Psoas muscle (tissue), 8 donors: ENCODE measurements at places on chromosomes 1 and 21. TPM values are rescaled to one million over a fixed set of nuclear protein-coding genes. Genes with fewer than 3 reads are reported as not detected.

DNA sequence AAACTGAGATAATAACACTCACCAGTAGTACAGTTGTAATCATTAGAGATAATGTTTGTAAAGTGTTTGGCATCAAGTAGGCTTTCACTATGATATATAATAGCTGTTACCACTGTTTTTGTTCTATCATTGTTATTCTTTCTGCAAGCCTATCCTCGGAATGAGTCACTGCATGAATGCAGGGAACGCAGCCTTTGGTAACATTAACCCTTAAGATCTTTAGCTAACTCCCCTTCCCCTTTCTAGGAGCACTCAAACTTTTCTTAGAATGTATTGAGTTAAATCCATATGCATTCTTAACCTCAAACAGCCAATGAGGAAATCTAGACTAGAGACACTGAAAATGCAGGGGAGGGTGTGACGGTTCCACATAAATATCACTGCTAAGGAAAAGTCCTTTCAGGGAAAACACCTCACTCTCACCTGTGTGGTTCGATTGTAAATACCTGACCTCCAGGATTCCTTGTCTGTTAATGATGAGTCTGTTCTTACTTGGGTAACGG lies 467.3 kb downstream of the SETD4 start:
- no peak for DNase-seq

DNA sequence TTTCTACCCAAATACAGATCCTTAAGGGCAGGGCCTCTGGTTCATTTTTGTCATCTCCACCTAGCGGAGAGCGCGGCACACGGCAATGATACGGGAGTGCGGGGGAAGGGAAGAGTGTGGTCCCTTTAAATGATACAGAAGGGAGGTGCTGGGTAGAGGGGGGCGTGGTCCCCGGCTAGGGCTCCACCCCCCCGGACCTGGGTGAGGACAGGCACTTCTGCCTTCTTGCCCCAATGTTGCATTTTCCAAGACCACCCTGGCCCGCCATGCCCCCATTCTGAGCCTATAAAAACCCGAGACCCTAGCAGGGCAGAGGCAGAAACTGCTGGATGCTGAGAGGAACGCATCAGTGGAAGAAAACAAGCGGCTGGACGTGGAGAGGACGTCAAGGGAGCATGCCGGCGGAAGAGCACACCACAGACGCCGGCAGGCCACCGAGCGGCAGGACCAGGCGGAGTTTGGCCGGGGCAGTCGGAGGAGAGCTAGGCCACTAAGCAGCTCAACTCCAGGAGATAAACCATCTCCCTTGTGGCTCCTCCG lies 30.0 kb downstream of the LRRC3 start:
- peak; percentile 74 for DNase-seq

DNA sequence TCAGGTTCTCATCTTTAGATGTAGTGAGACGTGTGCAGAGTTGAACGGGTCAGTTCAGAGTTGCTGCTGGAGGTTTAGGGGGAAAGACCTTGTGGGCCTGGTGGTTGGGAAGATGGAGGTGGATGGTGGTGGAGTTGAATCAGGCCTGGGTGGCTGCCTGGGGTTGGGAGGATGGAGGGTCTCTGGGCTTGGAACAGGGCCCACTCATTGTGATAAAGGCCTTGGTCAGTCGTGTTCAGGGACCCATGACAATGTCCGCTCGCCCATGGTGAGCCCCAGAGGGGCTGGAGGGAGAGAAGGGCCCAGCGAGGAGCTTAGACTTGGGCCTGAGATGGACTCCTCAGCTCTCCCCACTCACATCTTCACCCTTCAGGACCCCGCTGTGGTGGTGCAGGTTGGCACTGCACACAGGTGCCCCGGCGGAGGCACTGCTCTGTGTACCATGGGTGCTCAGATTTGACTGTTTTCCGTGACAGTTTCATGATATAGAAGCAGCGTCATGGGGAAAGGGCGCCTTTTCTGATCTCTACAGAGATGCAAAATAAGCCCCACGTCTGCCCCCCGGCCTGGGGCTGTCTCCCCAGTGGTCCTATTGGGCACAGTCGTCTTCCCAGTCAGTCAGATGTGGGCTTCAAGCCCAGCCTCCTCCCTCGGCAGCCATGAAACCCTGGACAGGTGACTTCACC lies 39.2 kb downstream of the DISP3 start:
- no peak for DNase-seq

DNA sequence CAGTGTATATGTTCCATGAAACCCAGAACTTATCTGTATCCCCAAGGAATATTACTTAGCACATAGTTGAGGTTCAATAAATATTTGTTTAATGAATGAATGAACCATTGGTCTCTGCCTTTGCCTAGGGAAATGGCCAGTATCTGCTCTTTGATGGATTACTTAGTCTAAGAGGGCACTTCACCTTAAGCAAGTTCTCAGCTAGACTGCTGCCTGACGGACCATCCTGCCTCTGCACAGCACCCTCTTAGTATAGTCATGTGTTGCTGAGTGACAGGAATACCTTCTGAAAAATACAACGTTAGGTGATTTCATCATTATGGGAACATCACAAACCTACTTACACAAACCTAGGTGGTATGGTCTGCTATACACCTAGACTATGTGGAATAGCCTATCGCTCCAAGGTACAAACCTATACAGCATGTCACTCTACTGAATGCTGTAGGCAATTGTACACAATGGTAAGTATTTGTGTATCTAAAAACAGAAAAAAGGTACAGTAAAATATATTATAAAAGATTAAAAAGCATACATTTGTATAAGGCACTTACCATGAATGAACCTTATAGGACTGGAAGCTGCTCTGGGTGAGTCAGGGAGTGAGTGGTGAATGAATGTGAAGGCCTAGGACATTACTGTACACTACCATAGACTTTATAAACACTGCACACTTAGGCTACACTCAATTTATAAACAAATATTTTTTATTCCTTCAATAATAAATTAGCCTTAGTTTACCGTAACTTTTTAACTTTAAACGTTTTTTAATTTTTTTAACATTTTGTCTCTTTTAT lies 83.7 kb upstream of the LRRC8D start:
- DNase-seq = no peak

Gene SLC5A9
- not detected for total RNA-seq

DNA sequence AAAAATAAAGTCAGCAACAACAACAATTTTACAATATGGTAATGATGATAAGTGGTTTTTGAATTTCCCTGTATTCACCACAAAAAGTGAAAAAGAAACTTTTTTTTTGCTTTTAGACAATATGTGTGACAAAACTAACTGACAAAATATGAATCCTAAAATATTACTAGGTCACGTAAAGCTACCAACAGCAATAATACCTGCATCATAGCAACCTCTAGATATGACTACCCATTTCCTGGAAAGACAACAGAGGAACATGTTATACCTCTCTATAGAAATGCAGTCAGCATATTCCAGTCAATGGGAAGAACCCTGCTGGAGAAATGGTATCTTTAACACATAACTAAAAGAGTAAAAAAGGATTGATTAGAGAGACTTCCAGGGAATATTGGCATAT lies 73.7 kb downstream of the PDE4B start:
- no peak for DNase-seq

- DNase-seq = no peak
Measured at GRCh38 chr1:46369542-46370213, 24.4 kb upstream of the FAAH start.

Gene KRTAP12-2
- total RNA-seq = not detected

- no peak for DNase-seq
Measured at GRCh38 chr1:172826096-172826741, 167.3 kb downstream of the FASLG start.

GRCh38 chr1:221697923-221698425 lies 43.9 kb downstream of the DUSP10 start:
- DNase-seq = no peak

DNA sequence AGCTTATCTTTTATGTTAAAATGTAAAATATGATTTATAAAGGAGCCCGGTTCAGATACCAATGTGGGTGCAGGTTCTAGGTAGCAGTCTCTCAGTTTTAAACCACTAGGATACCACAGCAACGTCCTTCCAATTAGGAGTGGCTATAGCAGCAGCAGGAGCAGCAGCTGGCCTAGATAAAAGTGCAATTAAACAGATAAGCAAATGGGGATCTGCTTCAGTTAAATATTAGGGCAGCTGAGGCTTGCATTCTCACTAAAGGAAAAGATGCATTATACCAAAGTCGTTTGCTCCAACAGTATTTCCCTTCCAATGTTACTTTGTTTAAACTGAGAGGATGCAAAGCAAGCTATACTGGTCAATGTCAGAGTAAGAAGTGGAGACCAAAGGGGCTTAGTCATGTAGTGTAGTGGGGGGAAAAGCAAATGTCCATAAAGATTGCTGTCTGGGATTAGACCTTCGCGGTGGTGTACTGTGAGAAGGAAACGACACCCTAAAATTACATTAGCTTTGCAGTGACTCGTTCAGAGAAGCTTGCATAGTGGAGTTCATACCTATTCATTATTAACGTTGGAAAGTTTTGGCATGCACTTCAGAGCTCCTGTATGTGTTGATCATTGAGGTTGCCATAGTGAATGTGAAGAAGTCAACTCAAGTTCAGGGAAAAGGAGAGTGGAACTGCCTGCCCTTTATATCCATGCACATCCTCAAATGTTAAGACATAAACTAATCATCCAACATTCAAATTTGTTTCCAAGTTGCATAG lies 272.2 kb downstream of the VAV3 start:
- no peak for DNase-seq

- peak; percentile 59 for DNase-seq
Measured at GRCh38 chr1:28208818-28209441, 23.9 kb downstream of the DNAJC8 start.

DNA sequence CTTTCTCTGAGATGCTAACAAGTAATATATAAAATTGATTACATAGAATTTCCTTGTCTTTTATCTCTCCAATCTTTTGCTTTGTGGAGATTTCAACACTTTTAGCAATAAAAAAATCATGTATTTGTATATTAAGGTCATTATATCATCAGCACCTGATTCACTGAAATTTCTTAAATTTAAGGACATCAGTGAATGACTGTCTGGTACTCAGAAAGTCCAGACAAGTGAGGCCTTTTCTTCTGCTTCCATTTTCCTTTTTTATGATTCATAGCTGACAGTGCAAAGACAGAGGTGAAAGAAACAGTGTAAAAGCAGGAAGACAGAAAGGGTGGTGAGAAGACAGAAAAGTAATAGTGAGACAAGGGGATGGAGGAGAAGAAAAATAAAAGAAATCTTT lies 54.6 kb downstream of the FASLG start:
- DNase-seq = no peak

DNA sequence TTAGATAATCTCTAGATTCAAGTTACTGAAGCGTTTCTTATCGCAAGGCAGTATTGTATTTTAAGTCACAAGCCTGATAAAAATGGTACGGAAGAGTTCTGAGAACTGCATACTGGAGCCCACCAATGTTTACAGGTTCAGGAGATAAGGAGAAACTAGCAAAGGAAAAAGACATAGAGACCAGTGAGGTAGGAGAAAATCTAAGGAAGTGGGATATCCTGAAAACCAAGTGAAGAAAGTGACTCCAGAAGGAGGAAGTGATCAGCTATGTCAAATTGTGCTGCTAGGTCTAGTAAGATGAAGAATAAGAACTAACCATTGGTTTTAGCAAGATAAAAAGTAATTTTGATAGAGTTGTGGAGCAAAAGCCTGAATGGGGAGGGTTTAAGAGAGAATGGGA lies 31.0 kb upstream of the ACADM start:
- no peak for DNase-seq
